ENCODE measurements at places on chromosomes 16 and 17. TPM values are rescaled to one million over a fixed set of nuclear protein-coding genes. Genes with fewer than 3 reads are reported as not detected.

DNA sequence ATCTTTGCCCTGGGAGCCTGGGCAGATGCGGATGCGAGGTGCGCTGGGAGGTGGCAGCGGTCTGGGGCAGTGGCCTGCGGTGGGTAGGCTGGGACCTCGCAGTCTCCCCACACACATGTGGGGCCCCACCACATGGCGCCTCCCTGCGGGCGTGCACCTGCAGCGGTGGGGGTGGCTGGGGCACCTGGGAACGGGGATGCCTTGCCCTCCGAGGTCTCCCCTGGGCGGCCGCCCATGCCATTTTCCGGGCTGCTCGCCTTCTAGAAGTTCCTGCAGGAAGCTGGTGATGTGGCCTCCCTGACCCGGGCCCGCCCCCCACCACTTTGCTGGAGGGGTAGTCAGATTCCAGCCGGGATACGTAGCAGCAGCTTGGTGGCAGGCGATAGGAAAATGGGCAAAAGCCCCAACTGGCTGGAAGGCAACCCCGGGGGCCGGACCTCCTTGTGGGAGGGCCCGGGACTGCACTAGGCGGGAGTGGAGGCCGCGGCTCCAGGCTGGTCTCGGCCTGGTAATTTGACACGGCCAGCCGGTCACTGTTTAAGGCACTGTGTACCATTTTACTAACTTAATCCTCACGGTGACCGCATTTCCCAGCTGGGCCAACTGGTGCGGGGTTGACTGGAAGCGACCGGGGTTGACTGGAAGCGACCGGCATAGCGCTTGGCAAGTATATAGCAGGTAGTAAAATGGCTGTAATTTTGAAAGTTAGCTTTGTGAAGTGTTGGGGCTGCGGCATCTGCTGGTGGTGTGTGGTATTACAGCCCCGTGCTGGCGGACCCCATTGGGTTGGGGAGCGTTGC lies 38.5 kb downstream of the IGF2BP1 start:
- peak; percentile 69 for DNase-seq

GRCh38 chr17:82978765-82979349 lies 100.6 kb upstream of the METRNL start:
- DNase-seq, result no peak

DNA sequence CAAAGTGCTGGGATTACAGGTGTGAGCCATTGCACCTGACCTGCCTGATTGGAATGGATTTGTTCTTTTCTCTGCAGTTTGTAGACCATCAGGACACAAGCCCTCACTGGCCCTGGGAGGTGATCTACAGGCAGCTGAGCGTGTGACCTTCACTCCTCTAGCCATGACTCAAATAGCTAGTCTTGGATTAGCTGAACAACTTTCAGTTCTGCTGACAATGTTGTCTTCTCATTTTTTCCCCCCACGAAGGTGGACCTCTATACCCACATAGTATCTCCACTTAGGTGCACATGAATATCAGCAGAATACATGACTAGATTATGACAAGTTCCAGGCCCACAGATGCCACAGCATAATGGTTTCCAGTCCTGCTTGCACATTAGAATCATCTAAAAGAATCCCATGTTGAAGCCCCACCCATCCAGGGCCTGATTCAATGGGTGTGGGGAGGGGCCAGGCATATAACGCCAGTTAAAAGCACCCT lies 36.8 kb downstream of the HS3ST3B1 start:
- DNase-seq, result no peak

DNA sequence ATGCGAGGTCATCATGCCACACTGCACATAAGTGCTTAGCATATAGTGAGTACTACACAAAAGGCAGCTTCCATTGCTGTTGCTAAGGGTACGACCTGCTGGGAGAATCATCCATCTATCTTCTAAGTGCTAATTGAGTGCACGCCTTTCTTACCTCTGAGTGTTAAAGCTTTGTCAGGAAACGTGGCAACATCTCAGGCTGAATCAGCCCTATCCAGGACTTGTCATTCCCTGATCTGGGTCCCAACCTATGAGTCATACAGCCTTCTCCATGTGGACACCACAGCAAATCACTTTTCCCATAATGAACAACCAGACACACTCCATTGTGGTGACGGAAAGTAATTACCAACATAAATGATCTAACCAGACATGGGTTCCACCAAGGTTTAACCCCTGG lies 201.1 kb upstream of the MAF start:
- DNase-seq, result no peak

- DNase-seq, result no peak
These were observed 28.5 kb upstream of the EFCAB13 start for GRCh38 chr17:47295037-47295873.

DNA sequence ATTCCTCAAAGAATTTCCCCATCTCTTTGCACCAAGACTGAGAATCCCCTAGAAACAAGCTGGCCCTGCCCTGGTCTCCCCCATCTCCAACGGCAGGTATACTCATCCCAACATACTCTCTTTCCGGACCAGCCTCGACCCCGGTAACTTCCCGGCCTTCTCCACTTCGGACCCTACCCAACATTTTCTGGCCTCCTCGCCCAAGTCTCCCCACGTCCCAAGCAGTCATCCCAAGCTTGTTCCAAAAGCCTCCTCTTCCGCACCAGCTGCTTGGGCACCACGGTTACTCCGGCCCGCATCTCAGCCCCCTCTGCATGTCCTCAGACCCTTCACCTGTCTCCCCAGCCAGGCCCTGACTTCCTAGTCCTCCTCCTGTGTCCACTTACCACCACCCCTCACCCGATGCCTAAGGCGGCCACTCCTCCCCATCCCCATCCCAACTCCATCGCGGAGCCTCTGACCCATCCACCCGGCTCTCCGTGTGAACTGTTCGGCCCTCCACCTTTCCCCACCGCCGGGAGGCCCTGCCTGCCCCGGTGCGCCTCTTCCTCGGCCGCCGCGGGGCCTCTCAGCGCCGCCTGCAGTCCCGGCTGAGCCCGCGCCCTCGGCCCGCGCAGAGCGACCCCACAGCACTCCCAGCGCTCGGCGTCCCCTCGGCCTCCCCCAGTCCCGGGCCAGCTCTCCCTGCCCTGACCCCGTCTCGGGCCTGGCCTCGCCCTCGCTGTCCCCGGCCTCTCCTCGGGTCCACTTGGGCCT lies 994 bp downstream of the PITPNA start:
- DNase-seq, result peak; percentile 48

GRCh38 chr17:44930667-44931066 lies 15.4 kb upstream of the GFAP start:
- no peak for DNase-seq

- DNase-seq, result no peak
These were observed 77.0 kb upstream of the CA10 start for GRCh38 chr17:52235516-52235915.

DNA sequence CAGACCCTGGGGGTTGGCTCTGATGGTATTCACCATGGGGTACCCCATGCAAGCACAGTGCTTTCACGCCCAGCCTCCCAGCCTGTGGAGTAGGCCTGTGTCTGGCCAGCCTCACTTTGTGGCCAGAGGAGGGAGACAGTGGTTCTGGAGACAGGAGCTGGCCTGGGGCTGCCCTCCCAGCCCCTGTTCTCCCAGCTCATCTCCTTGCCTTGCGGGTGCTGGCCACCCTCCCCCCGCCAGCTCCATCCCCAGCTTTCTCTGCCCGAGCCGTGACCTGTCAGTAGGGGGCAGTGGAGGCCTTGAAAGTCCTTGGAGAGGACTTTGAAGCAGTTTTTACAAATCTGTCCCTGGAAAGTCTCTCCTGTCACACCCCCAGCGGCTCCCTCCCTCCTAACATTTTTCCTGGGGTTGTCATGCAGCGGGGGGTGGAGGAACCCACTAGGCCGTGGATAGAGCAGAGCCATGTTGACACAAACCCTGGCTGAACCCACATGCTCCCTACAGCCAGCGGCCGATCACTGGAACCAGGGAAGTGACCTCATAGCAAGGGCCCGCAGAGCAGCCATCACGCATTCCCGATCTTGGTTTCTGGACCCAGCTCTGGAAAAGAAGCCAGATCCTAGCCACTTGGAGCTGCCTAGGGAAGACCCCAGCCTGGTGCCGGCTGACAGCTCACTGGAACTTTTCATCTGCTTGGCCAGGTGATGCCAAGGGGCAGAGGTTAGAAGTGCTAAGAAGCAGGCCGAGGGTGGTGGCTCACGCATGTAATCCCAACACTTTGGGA lies 289.4 kb downstream of the SEC14L1 start:
- DNase-seq, result peak; percentile 92

DNA sequence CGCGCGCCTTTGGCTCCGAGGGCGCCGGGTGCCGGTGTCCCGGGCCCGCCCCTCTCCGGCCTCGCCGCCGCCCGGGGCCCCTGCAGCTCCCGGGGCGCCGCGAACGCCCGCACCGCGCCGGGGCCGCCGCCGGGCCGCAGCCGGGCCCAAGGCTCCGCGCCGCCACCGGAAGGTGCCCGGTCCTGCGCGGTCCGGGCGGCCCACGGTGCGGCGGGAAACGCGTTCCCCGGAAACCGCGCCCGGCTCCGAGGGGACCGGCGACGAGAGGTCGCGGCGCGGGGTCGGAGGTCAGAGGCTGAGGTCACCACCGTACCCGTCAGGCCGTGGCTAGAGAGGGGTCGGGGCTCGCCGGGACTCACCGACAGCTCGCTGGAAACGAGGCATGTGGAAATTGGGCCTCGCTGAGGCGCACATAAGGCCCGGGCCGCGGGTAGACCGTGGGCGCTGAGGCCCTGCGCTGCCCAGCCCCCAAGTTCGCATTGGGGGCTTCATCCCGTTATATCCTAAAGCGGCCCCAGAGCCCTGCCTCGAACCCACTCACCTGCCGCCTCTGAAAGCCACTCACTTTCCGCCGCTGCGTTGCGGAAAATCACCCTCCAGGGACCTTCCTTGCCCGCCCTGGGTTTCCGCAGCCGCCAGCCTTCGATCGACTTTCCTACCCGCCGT lies at the start of gene DUS1L:
TSS of gene DUS1L (minus strand) at position 167 of the 666 bp plus-strand sequence. CDS start 745 bp downstream, outside the sequence.
- peak; percentile 86 for DNase-seq

DNA sequence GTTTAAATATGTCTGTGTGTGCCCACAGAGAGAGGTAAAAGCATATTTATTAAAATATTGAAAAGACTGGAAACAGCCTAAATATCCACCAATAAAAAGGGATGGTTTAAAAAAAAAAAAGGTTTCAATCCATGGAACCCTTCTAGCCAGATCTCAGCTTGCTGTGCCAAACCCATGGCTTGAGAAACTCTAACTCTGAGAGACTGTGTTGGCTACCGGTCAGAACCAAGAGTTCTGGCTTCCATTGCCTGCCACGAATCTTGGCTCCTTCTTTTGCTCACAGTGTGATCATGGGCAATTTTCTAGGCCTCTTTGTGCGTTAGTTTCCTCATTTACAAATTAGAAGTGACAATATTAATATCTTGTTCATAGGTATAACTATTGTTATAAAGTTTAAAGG lies 201.3 kb upstream of the IRX3 start:
- DNase-seq, result no peak

DNA sequence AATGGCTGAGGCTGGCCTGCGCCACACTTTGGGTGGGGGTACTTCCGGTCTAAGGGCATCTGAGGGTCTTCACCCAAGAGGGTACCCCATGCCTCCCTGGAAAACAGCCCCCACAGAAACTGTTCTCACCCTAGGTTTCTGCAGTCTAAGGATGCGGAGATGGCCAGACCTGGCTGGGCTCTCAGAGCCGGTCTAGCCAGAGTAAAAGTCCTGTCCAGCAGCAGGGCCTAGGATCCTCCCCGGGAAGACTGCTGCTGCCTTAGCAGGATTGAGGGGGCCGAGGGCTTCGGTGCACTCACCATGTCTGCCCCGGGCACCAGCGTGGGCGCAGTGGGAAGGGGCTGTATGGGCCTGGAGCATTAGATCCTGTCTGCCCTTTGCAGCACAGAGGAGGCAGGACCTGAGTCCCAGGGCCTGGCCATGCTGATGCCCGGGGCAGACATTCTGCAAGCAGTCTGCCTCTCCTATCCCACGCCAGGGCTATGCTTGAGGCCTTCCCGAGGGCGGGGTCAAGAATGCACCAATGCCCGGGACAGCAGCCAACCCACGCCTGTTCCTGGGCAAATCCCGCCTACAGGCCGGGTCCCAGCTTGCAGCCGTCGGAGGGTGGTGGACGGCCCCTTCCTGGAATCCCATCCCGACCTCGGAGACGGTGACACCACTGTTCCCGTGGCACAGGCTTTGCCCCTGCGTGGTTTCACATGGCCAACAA lies 54.7 kb downstream of the CBFA2T3 start:
- peak; percentile 92 for DNase-seq

DNA sequence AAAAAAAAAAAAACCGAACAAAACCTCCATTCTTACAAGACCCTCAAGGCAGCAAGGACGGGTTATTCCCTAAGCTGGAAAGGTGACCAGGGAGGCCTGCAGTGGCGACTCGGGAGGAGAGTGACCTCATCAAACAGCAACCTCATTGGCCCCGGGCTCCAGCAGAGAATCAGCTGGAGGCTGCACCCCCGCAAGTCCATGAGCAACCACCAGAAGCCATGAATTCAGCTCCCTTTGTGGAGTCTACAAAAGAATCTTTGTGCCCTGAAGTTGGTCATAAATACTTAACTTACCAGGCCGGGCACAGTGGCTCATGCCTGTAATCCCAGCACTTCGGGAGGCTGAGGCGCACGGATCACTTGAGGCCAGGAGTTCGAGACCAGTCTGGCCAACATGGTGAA lies 80.9 kb upstream of the CREBBP start:
- no peak for DNase-seq

- DNase-seq, result no peak
These were observed 25.6 kb upstream of the NTN1 start for GRCh38 chr17:8995711-8996110.

DNA sequence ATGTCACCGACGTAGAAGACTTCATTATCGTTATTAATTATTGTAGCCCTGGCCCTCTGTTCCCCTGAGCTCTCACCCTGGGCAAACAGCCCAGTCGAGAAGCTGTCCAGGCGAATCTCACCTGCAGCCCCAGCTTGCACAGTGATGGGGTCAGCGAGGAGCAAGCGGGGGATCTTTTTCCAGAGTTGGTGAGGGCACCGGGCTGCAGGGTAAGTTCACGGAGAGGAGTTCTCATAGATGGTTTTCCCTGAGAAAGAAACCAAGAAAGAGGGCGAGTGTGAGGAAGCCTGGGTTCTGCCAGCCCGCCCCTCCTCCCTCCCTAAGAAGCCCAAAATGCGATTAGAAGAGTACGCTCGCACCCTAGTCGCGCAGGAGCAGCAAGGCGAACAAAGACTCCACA lies 436 bp downstream of the SPAG5 start:
- no peak for DNase-seq

GRCh38 chr17:35129973-35130351 lies 8.5 kb downstream of the FNDC8 start:
- no peak for DNase-seq

DNA sequence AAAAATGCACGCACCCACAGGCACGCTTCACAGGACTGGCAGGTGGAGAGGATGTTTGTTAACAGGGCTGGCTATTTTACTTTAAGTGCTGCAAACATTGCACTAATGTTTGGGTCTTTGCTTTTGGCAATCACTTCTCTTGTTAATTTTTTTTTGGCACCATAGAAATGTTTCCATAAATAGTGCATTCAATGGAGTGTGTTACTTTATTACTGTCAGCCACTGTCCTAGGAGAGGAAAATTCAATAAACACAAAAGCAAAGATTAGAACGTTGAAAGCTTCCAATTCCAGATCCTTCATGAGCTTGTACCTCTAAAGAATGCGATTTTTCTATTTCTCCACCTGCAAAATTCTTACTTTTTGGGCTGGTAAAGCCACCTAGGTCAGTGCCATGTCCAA lies 743.5 kb downstream of the WWOX start:
- DNase-seq, result no peak

GRCh38 chr16:57155702-57156350 lies 30.0 kb downstream of the PSME3IP1 start:
- no peak for DNase-seq

PIRT gene
- total RNA-seq, result not detected

USP22 gene
- 146 TPM for total RNA-seq

PPM1E gene
- total RNA-seq, result 2.3 TPM
